ENCODE measurements at places on chromosomes 7 and 10. TPM values are rescaled to one million over a fixed set of nuclear protein-coding genes. Genes with fewer than 3 reads are reported as not detected.

Gene EMX2
- 0.89 TPM for total RNA-seq

Gene LRRC17
- total RNA-seq = 2.3 TPM

Gene LIPK
- not detected for total RNA-seq

Gene GRID2IP
- 2.5 TPM for total RNA-seq

Gene PTF1A
- 50.7 TPM for total RNA-seq

DNA sequence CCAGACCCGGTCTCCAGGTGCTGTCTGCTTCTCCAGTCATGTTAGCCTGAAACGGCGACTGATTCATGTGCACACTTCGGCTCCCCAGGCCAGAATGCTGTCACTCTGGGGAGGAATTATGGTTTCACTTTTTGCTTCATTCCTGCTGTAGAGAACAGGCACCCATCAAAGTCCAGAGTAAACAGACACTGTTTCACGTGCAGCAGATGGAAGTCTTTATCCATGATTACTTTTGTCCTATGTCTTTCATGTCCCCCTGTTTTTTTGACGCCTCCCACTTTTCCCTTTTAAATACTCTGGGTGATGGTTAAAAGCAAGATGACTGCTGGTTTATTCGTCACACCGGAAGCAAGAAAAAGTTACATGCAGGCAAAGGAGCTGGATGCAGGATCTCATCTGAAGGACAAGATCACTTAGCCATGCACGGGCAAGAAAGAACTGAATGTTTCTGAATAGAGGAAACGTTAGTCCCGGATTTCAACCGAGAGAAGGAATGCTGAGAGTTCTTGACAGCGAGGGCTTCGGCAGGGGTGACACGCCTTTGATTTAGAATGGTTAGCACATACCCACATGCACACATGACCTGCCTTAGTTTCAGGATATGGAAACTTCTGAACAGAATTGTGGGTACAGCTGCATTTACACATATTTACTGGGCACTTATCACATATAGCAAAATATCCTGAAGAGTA lies 250.0 kb upstream of the KLF6 start:
- H3K27me3 ChIP-seq = no peaks in the 10 kb centered on the region
- H3K4me1 ChIP-seq = no peaks in the 10 kb centered on the region
- DNase-seq = no peak
- no peak overlapping the region for H3K4me3 ChIP-seq
- no peaks in the 10 kb centered on the region for H3K36me3 ChIP-seq

DNA sequence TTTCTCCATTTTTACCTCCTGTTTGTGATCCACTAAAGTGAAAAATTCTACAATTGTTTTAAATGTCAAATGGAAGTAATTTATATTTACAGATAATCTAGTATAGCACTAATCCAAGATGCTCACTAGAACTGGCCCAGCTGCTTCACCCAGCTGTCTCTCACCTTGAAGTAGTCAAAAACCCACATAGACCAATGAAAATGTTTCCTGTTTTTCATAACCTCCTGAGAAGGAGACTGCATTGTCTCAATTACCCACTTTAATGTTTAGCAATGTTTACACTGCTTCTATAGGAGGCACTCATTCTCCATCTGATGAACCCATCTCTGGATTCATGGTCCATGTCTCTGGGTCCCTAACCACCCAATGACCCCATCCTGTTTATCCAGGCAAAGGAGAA lies 56.1 kb upstream of the ADO start:
- H3K27ac ChIP-seq = no peak overlapping the region
- H3K4me3 ChIP-seq = no peak overlapping the region
- DNase-seq = no peak
- H3K27me3 ChIP-seq = no peaks in the 10 kb centered on the region
- no peaks in the 10 kb centered on the region for H3K36me3 ChIP-seq

DNA sequence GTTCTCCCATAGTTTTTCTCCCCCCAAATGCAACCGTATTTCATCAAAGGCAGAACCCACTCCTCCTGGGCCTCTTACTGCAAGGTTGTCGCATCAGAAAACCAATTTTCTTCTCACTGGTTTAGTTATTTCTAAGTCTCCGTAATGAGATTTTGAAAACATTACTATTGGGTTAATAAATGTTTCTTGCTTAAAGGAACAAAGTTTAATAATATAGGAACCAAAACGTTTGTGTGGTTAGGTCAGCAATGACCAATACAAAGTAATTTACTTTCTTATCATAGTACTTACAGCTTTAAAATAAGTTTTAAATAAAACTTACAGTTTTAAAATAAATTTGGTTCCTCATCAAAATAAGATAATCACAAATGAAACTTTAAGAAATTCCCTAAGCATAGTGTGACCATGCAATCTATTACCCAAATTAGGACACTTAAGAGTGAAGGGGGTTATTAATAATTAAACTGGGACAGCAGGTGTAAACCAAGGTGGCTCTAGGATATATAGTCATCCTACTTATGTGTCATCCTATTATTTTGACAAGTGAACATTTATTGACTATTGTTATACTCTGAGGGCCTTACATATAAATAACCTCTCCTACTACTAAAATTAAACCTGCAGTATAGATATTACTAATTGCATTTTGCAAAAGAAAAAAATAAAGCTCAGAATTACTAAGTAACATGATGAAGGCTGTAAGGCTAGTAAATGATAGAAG lies 415.4 kb upstream of the LRRN3 start:
- peaks cover 15% of the 10 kb centered on the region for H3K4me1 ChIP-seq
- no peak overlapping the region for H3K27ac ChIP-seq
- H3K4me3 ChIP-seq = no peak overlapping the region
- no peak for DNase-seq

DNA sequence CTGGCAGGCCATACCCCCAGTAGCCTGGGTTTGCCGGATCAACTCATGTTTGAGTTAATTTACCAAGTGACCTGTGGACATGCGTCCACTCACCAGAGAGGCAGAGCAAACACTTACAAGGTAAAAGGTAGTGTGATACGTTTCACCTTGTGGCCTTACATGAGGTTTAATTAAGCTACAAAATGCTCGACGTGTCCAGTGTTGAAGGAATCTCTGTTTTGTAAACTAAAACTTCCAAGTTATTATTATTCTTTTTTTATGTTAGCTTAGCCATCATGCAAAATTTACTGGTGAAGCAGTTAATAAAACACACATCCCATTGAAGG lies 42.9 kb downstream of the RGS10 start:
- peaks cover 19% of the 10 kb centered on the region for H3K27me3 ChIP-seq
- peak overlapping the region; percentile 74 for H3K27ac ChIP-seq
- no peaks in the 10 kb centered on the region for H3K36me3 ChIP-seq
- H3K4me3 ChIP-seq = no peak overlapping the region
- no peak for DNase-seq

DNA sequence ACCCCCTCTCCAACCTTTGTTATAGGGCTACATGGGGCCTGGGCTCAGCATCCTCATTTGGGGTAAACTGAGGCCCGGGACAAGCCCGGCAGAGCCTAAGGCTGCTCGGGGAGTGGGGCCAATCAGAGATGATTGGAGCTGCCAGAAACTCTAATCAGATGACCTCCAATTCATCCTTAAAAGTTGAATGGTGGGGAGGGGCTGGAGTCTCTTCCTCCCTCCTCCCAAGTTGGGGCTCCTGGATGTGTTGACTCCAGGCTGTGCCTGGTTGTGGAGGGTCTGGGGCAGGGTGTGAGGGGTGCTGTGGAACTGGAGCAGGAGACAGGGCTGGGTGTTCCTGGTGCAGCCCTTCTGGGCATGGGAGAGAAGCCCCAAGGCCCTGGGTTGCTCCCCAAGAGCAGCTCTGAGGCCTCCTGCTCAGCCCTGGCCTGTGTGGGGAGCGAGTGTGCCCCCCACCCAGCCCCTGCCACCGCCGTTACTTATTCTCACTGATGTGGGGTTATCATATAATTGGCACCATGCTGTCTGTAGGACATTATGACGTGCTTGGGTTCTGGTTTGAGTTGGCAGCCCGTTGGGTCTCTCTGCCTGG lies 2.2 kb downstream of the BHLHA15 start:
- peaks cover 12% of the 10 kb centered on the region for H3K4me1 ChIP-seq
- DNase-seq = no peak
- no peak overlapping the region for H3K27ac ChIP-seq
- H3K4me3 ChIP-seq = no peak overlapping the region
- peaks cover 3% of the 10 kb centered on the region for H3K36me3 ChIP-seq
- H3K27me3 ChIP-seq = no peaks in the 10 kb centered on the region

DNA sequence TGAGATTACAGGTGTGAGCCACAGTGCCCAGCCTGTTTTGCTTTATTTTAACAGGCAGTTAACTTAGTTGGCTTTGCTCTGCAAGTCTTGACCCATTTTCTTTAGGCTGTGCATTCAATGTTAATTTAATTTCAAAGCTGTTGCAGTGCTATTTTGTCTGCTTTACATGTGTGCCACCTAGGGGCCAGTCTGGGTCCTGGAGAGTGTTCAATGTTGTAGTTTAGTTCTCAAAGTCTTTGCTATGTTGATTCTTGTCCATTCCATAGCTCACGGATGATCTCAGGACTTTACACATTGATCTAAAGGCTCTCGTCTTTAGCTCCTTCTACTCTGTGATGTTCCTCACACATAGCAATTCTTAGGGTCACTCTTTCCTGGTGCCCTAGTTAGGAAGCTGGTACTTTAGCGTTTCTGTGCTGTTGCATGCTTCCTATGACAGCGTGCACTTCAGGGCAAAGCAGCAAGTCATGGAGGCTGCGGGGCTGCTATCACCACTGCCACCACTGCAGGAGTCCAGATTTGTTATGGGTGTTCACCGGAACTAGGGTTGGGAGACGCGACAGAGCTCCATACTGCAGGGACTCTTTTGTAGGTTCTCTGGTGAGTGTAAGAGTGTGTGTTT lies 16.4 kb upstream of the ABCA13 start:
- H3K4me1 ChIP-seq = no peaks in the 10 kb centered on the region
- H3K27me3 ChIP-seq = peaks cover 8% of the 10 kb centered on the region
- peak; percentile 24 for DNase-seq

Data from progenitor cell of endocrine pancreas (in vitro differentiated cells).